ENCODE measurements at places on chromosomes 11 and 22.

DNA sequence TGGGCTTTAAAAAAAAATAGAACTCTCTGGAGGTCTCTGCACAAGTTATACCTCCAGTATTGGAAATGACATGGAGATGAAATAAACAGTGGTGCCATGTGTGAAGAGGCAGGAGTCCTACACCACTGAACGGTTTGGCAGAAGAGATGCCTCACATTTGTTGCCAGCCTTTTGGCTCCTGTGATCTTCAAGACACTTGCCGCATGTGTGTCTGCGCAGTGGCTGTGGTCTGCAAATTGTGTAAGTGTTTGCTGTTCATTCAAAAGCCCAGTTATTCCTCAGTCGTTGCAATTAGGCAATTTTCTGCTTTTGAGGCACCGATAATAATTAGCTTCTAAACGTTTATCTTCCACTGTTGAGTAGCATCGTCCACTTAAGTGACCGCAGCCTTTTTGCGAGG, 319.1 kb downstream of the BRD1 start:
- DNase-seq: no peak

DNA sequence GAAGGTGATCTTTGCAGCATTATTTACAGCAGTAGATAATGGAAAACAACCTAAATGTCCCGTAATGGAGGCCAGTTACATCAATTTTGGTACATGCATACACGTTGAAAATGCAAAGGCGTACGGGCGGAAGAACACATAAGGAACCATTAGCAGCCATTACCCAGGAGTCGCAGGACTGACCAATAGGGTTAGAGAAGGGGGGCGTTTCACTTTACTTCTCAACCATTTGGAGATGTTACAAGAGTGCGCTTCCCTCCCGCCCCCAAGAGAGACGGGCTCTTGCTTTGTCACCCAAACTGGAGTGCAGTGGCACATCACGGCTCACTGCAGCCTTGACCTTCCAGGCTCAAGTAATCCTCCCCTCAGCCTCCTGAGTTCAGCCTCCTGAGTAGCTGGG, 52.8 kb upstream of the SLC35C1 start:
- DNase-seq: no peak

DNA sequence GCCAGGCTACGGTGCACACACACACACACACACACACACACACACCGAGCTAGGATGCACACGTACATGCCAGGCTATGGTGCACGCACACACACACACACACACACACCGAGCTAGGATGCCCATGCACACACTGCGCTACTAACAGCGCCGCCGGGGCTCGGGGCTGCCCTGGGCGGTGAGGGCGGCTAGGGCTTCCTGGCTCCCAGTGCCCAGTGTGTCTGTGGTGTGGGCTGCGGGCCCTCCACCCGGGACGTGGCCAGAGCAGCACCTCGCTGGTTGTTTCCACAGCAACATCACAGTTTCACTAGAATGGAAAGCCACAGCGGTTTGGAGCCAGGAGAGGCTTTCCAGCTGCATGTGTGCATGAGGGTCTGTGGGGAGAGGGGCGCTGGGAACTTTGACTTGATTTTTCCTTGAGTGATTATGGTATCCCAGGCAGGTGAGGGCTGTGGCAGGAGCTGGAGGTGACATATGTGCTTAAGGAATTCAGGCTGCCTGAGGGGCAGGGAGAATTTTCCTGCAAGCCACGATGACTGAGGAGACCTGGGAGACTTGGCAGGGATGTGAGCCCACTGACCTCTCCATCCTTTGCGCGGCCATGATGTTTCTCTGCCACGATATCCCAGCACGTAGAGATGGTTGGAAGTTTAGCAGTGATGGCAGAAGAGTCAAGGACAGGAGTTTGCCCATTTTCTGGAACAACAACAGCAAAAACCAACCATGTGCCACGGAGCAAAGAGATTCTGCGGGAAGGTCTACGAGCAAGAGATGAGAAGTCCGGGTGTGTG, 195.9 kb downstream of the SNX19 start:
- DNase-seq: no peak

GRCh38 chr11:46659908-46660307, 40.5 kb downstream of the ARHGAP1 start:
- DNase-seq: no peak

DNA sequence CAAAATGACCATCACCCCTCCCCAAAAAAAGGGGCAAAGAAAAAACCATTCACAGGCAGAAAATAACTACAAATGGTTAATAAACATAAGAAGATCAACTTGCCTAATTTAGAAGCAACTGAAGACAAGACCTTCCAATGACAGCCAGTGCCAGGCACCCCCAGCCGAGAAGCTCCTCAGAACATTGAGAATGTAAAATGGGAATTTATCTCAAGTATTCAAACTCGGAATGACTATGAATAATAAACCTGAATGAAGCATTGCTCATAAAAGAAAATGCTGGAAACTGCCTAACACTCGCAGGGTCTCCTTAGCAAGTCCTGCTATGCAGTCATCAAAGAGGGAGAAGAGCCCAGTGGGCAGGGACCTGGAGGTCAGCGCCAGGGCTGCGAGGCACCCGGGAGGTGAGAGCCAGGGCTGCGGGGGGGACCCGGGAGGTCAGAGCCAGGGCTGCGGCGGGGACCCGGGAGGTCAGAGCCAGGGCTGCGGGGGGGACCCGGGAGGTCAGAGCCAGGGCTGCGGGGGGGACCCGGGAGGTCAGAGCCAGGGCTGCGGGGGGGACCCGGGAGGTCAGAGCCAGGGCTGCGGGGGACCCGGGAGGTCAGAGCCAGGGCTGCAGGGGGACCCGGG, 23.2 kb upstream of the MOB2 start:
- no peak for DNase-seq

DNA sequence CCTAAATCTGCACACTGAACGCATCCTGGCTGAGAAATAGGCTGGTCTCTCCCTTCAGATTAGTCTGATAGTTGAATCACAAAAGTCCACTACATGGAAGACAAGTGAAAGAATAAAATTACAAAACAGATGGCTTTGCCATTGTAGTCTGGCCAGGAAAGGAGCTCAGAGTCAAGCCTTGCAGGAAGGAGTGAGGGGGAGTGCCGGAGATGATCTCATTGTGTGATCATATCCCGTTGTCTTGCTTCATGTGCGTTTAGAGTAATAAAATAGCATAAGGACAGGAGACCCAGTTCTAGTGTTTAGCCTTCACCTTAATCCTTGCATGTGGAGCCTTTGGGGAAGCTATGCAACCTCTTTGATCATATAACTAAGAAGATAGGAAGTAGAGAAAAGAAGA, 666.7 kb upstream of the RAG2 start:
- DNase-seq: no peak

GRCh38 chr22:24555165-24556039, at the start of gene SNRPD3:
SNRPD3 (plus strand) TSS chr22:24555999; CDS start chr22:24557675, 1,676 bp downstream.
- peak; percentile 96 for DNase-seq

GRCh38 chr11:832529-833113, at the start of gene CD151:
CD151 (plus strand) TSS chr11:832952; CDS start chr11:836070, 3,118 bp downstream.
- peak; percentile 54 for DNase-seq

- no peak for DNase-seq
Measured at GRCh38 chr22:49295465-49295743, 532.3 kb downstream of the BRD1 start.

DNA sequence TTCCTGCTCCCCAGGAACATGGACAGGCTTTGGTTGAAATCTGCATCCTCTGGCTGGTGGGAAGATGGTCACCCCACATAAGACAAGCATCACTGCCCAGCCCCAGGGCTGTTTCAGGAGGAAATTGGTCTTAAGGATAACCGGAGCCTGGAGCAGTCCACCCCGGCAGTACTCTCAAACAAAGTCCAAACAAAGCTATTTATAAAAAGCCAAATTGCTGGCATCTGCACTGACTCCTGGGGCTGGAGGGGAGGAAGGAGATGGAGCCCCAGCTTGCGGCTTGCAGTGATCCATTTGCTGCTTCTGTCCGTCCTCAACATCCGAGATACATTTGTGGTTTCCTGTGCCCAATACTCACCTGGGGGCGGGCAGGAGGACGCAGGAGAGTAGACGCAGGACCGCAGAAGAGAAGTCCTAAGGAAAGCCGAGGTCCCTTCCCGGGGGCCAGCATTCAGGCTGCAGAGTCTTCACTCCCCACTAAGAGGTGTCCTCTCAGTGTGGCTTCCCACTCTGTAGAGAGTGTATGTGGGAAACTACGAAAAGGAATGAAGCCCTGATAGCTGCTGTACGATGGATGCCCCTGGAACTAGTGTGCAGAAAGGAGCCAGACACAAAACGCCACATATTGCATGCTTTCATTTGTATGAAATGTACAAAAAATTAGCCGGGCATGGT, 107.3 kb upstream of the FGF3 start:
- no peak for DNase-seq

DNA sequence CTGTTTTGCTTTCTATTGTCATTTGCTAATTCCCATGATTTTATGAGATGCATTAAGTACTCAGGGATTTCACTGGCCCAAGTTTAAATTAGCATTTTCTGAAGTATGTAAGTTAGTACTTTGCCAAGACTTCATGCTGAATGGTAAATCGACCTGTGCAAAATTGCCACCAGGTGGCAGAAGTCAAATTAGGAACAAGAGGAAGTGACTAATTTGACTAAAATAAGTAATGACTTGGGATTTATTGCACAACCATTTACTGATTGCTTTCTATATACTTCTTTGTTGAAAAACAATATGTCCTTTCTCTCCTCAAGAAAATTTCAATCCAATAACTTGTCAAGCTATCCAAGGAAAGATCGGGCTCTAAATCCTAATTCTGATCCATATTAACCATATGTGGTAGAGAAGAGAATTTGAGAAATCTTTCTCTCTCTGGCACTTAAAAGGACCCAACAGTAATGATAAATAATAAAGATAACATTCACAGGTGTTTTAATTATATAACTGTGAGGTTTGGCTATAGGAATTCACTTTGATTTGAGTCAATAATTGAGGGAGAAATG, 253.7 kb upstream of the CHORDC1 start:
- no peak for DNase-seq

DNA sequence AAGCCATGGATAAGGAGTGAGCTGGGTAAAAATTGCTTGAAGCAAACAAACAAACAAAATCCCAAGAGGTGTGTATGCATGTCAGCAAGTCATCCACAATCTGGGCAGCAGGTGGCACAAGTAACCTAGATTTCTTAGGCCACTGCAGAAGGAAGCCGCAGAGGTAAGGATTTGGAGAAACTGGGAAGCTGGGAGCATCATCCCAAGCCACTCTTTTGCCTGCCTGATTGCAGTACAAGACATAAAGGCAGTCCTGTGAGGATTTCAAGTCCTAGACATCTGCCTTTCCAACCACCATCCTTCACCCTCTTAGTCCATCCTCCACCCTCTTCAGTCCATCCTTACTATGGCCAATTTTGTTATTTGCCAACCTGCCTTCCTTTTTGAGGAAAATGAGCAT, 67.2 kb upstream of the BMAL1 start:
- DNase-seq: no peak

All from T-helper 2 cell (primary cell).